Esophagus mucosa (tissue), 1 donor: ENCODE measurements at places on chromosomes 2 and 18.

DNA sequence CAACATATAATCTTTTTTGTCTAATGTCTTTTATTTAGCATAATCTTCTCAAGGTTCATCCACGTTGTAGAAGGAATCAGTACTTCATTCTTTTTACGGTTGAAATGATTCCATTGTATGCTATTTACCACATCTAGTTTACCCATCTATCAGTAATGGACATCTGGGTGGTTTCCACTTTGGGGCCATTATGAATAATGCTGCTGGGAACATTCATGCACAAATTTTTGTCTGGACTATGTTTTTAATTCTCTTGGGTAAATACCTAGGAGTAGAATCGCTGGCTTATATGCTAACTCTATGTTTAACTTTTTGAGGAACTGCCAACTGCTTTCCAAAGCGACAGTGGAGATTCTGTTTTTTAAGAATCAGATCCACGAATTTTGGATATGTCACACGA is 7.4 kb upstream of the GCG start:
- ATAC-seq, result no peak

DNA sequence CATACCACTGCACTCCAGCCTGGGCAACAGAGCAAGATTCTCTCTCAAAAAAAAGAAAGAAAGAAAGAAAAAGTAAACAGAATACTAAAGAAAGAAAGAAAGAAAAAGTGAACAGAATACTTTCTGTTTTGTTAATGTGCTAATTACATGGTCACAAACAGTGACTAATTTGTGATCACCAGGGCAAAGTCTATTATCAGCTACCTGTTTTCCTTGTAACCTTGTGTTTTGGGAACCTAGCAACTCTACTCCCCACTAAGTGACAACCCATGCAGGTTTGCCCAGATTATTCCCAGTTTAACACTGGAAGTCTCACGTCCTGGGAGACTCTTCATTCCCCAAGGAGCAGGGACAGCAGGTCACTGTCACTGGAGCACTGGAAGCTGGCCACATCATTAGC is 16.7 kb upstream of the UGT1A9 start:
- ATAC-seq, result no peak

- ATAC-seq, result no peak
Measured at GRCh38 chr2:122221665-122222064, 466.2 kb downstream of the TSN start.

DNA sequence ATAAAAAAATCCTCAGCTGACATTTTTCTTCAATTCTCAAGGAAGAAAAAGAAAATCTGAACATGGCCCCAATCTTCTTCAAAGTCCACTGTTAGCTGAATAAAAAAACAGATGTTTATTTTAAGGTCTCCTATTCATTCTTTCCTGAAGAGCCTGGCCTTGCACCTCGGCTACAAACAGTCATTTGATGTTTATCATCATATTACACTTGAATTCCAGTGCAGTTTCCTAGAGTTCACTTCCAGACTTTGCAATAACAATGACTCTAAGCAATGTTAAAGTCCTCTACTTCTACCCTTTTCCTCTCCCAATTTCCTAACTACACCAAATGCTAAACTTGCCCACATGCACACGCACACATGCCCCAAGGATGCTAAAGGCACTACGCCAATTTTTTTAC is 70.1 kb downstream of the NOL10 start:
- ATAC-seq, result no peak

- peak; percentile 39 for ATAC-seq
Measured at GRCh38 chr18:9095297-9096006, 7.0 kb upstream of the NDUFV2 start.

GRCh38 chr2:11398750-11399437 is 54.5 kb upstream of the ROCK2 start:
- ATAC-seq, result no peak

GRCh38 chr2:126172631-126173184 is 483.2 kb upstream of the GYPC start:
- no peak for ATAC-seq

GRCh38 chr2:19888831-19889230 is 13.0 kb downstream of the TTC32 start:
- no peak for ATAC-seq
